Spinal cord (tissue), 10 donors: ENCODE measurements at places on chromosomes 5 and 9.

GRCh38 chr9:129921905-129922304 is 86.6 kb downstream of the USP20 start:
- H3K27me3 ChIP-seq: no peaks in the 10 kb centered on the region
- H3K27ac ChIP-seq: no peak overlapping the region
- no peaks in the 10 kb centered on the region for H3K4me1 ChIP-seq
- peaks cover 27% of the 10 kb centered on the region for H3K36me3 ChIP-seq
- DNase-seq: no peak
- no peak overlapping the region for H3K4me3 ChIP-seq

GRCh38 chr9:122387536-122387935 is 16.7 kb downstream of the PTGS1 start:
- H3K27ac ChIP-seq: no peak overlapping the region
- no peak overlapping the region for H3K4me3 ChIP-seq
- peaks cover 3% of the 10 kb centered on the region for H3K4me1 ChIP-seq
- H3K36me3 ChIP-seq: no peaks in the 10 kb centered on the region

DNA sequence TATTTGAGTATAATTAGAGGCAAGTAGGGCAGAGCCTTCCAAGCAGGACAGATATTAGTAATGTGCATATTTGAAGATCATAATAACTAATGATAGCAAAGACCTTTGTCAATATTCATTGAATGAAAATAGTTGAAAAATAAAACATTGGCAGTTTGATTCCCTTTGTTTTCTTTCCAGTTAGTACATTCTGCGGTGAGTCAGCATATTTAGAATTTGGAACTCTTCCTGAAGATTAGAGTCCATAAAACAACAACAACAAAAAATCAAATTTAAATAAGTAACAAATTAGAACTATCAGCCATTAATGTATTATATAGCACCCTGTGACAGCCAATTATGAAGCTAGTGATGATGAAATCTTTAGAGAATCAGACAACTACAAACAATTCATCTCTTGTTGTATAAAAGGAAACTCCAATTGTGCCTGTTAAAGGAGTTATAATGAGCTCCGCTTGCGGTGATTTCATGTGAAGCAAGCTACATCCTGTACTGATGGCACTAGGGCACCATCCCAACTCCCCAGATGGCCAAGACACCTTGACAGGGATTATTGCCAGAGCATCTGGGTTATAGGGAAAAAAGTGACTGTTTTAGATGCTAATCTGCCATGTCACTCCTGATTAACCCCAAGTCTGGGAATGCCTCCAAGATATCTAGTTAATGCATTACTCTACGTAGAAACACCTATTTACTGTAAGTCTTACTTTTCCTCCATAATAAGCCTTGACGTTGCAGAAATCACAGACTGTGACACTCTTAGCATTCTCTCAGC is 6.8 kb downstream of the IFNA8 start:
- H3K27ac ChIP-seq: no peak overlapping the region
- H3K36me3 ChIP-seq: no peaks in the 10 kb centered on the region
- no peaks in the 10 kb centered on the region for H3K27me3 ChIP-seq
- H3K4me1 ChIP-seq: no peaks in the 10 kb centered on the region

- no peak overlapping the region for H3K27ac ChIP-seq
- H3K4me1 ChIP-seq: peaks cover 12% of the 10 kb centered on the region
- no peaks in the 10 kb centered on the region for H3K36me3 ChIP-seq
- DNase-seq: peak; percentile 40
- peaks cover 69% of the 10 kb centered on the region for H3K27me3 ChIP-seq
These were observed 3.3 kb downstream of the NR5A1 start for GRCh38 chr9:124503713-124504529.

DNA sequence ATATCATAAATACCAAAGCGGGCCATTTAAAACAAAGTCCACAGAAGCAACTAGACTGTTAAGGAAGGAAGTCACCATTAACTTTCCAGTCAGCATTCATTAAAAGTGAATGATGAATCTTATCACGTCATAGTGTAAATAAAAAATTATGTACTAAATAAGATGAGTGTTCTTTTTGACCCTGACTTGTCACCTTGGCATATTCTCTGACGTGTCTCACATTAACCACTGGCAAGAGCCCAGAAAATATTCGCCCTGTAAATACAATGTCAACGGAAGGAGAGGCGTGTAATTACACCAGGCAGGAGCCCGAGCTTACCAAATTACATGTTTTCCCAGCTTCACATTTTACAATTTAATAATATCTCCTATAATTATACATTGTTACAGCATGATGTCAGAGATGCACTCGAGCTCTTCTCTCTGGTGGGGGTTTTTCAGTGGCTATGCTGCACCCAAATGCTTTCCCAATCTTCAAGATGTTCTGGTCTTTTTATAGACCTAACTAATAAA is 29.3 kb upstream of the UBE2QL1 start:
- DNase-seq: no peak
- no peak overlapping the region for H3K4me3 ChIP-seq
- no peaks in the 10 kb centered on the region for H3K36me3 ChIP-seq
- H3K27me3 ChIP-seq: no peaks in the 10 kb centered on the region

DNA sequence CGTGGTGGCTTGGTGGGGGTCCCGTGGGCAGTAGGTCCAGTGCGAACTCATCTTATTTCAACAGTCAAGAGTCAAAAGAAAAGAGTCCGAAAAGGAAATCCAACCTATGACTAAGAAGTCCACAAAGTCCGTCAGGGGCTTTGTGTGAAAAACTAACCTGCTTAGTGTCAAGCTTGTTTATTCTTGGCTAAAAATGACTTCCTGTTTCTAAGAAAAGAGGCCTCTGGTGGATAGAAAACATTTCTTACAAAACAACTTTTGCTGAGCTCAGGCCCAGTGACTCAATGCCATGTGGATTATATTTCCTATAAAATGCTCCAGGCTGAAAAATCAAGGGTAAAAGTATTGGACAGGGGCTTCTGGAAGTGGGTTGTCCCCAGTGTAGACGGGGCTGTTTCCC is 105.9 kb downstream of the GADD45G start:
- H3K27ac ChIP-seq: no peak overlapping the region
- DNase-seq: no peak
- H3K4me1 ChIP-seq: peaks cover 7% of the 10 kb centered on the region
- H3K27me3 ChIP-seq: no peaks in the 10 kb centered on the region
- H3K36me3 ChIP-seq: no peaks in the 10 kb centered on the region

DNA sequence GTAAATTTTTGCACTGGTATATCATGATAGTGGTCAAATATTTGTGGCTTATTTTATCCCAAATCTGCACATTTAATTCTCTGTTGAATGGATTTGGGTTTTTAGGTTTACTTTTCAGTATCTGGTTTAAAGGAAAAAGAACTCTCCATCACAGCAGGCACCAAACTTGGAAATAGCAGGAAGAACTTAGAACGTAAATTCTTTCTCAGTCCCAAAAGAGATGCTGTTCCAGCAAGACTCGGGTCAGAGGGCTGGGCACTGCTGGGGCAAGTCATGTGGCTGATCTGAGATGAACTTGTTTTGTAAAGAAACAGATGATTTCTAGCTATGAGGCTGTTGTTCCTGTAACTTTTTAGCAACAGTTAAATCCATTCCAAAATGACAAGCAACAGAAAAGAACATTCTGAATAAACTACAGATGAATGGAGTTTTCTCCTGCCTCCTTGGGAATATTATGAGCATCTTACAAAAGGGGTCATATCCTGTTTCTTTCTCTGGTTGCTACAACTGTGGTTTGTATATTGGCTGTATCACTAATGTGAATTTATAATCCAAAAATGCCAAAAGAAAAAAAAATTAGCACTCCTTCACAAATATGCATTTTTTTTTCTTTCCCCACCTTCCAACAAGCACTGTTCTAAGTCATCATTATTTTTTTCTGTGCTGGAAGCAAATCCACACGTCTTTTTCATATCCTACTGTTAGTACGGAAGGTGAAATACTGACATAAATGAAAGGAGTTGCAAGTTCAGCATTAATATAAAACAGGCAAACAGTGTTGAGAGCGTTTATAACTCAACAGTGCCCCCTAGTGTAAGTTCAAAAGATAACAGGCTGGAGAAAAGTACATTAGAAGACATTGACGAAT is 31.1 kb downstream of the OR2K2 start:
- peak overlapping the region; percentile 13 for H3K4me3 ChIP-seq
- H3K27ac ChIP-seq: peak overlapping the region; percentile 76
- no peaks in the 10 kb centered on the region for H3K27me3 ChIP-seq
- DNase-seq: peak; percentile 36

DNA sequence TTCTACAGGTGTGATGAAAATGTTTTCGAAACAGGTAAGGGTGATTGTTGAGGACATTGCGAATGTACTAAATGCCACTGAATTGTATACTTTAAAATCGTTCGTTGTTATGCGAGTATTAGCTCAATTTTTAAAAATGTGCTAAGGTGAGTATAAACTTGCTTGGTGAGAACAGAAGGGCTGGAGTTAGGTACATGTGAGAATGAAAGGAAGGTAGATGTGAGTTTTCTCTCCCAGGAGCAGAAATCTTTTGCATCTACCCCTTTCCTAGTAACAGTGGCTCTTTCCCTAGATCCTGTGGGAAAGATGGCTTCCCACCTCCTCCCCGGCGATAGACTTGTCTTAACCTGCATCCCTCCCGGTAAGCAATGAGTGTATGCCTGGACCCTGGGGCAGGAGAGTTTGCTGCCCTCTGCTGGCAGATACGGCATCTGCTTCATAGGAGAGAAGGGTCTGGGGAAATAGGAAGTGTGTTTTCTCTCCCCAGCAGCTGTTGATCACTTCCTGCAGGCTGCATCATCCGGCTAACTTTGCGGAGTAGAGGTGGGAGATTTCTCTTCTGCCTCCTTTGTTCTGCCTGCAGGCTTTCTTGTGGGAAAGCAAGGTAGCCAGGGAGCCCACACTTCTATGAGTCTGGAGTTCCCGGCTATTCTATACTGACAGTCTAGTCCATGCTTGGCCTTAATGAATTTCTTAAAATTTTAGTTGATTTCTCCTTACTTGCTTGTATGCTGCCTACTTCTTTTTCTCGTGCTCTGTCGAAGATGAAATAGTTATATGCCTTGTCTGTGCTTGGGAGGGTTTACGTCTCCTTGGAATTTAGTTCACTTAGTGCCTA is 373.3 kb upstream of the SEMA6A start:
- H3K27me3 ChIP-seq: no peaks in the 10 kb centered on the region
- H3K4me1 ChIP-seq: no peaks in the 10 kb centered on the region
- H3K27ac ChIP-seq: no peak overlapping the region
- no peak for DNase-seq
- no peak overlapping the region for H3K4me3 ChIP-seq

DNA sequence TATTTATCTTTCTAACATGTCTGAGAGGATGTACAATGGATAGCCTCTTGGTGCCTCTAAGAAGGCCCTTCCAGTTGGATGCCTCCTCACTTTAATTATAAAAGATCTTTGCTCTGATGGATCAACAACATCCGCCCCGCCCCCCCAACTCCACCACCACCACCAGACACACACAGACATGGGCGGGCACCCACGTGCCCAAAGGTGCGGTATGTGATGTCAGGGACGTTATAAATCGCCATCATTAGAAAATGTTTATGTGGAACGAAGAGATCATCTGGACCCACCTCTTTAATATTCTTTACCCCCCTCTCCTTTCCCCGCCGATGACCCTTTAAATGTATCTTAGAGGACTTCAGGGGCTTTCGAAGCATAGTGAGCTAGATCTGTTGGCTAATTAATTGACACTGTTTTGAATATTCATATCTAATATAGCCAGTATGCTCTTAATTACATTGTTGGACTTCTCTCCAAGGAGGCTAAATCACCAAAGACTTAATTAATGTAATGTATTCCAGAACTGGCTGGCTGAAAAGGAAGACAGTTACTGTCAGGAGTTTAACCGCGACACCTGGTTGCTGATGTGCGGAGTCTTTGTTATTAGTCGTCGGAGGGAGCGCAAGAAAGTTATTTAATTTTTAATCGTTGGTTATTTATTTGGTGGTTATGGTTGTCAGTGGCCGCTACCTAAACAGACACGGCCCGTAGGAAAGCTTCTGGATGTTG is 6.1 kb upstream of the FOXB2 start:
- no peaks in the 10 kb centered on the region for H3K36me3 ChIP-seq
- H3K27ac ChIP-seq: no peak overlapping the region
- peaks cover 43% of the 10 kb centered on the region for H3K4me1 ChIP-seq
- peaks cover 89% of the 10 kb centered on the region for H3K27me3 ChIP-seq
- DNase-seq: peak; percentile 56
- H3K4me3 ChIP-seq: no peak overlapping the region

DNA sequence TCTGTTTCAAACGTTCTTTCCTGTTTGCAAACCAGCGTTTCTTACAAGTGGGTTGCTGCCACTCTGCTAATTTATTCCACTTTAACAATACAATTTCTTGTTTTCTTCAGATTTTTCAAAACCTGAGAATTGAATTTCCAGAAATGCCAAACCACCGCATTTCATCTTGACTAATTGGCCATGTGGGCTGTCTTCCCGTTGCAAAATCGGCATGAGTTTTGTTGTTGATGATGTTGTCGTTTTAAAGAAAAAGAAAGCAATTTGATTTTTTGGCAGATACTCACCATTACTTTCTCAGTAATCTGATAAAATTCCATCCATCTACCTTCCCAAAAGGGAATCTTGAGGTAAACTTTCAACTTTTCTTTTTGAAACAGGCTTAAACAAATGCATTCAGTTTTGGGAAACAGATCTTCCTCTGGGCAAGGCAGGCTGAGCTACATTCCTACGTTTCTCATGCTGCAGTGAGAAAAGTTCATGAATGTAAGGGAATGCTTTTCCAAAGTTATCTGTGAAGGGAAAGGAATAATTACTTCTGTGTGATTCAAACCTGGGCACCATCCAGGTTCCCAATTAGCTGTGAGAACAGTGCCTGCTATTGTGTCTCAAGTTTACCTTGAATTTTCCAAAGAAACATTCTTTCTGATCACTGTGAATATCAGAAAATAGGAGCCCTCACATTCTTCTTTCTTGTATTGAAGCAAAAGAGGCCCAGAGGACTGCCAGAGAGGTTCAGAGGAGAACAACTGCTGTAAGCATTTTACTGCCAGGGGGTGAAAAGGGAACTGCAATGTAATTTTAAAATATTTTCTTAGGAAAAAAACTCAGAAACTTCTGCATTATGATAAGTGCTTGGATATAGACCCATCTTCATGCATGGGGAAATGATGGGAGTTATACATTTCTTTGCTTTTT is 100.7 kb upstream of the TUT7 start:
- no peak for DNase-seq
- H3K27ac ChIP-seq: no peak overlapping the region
- H3K4me3 ChIP-seq: no peak overlapping the region
- no peaks in the 10 kb centered on the region for H3K4me1 ChIP-seq
- no peaks in the 10 kb centered on the region for H3K36me3 ChIP-seq
- H3K27me3 ChIP-seq: no peaks in the 10 kb centered on the region

DNA sequence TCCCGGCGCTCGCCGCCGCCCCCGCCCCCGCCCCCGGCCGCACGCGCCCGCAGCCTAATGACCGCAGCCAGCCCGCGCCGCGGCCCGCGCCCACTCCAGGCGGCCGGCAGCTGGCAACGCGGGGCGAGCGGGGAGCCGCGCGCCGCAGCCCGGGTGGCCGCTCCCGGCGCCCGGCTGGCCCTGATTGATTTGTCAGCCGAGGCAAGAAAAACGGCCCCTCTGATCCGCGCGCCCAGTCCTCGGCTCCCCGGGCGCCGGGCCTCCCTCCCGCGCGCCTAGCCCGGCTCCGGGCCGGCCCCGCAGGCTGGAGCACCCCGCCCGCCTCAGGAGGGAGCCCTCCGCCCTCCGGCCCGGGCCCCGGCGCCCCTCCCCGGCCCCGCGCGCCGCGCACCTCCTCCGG is 11.9 kb upstream of the LHX2 start:
- peaks cover 19% of the 10 kb centered on the region for H3K4me1 ChIP-seq
- H3K27me3 ChIP-seq: peaks cover 90% of the 10 kb centered on the region
- no peaks in the 10 kb centered on the region for H3K36me3 ChIP-seq
- peak; percentile 2 for DNase-seq
- H3K4me3 ChIP-seq: no peak overlapping the region
